Natural killer cell (primary cell): ENCODE measurements at places on chromosomes 2 and 18.

DNA sequence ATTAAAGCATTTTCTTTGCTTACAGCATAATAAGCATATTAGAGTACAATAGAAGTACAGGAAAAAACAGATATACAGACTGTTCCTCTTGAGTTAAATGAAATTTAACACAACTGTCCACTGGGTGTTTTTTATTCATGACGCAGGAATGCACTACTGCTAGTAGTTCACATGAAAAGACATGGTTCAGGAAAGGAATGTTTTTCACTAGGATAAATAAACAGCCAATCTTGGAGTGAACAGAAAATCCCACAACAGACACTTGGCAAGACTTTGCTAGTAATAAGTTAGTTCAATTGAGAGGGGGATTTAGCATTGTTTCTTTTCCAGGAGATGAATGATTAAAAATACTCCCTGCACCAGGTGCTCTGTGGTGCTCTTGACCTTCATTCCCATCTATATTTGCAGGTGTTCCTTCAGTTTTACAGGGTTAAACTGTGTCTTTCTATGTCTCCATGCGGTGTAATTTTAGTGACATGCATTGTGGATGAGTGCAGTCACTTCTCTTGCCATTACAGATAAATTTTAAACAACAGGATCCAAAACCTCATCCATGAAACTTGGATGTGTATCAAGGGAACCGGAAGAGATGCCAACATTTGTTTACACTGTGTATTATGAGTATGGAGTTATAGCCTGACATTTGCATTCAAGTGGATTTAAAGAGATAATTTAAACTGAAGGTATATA lies 796.6 kb downstream of the DSC3 start:
- no peak for DNase-seq

GRCh38 chr18:44844486-44844885 lies 163.8 kb downstream of the SETBP1 start:
- no peak for DNase-seq

DNA sequence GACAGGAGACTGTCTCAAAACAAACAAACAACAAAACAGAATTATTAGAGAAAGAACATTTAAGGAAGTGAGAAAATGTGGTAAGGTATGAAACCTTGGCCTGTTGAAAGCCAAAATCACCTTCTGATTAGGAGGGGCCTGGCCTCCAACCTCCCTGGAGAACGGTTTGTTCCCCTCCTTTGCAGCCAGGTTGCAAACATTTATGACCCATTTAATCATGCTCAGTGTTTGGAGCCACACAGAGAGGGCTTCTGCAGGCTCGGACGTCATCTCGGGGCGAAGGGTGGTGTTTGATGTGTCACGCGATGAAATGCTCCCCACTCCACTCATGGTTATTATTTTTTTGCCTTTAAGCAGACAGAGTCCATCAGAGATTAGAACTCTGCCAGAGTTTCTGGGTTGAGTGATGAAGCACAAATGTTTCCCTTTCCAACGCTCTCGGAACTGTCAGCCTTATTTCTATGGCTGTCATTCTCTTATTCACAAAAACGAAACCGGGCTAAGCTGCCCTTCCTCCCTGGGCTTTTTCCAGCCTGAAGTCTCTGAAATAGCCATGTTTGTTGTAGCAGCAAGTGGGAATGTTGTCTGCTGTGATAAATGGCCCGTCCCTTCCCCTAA lies 33.6 kb upstream of the ROCK2 start:
- DNase-seq, result no peak

- no peak for DNase-seq
These were observed 181.3 kb downstream of the PID1 start for GRCh38 chr2:229089776-229090175.

GRCh38 chr18:43665105-43665788 lies 388.0 kb upstream of the SYT4 start:
- DNase-seq, result no peak

DNA sequence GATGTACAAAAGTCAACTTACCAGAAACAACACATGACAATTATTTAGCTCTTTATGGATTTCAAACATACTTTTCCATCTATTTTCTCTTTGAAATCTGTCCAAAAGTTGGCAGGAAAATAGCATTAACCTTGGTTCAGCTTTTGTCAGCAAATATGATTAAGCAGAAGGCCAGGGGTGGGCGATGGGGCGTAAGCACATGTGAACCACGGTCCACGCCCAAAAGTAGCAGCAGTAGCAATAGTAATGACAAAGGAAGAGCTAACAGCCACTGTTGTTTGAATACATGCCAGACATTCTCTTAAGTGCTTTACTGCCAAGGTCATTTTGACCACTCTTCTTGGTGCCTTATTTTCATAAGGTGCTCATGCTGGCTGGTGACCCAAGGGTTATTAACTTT lies 73.5 kb downstream of the ANTXR1 start:
- no peak for DNase-seq

DNA sequence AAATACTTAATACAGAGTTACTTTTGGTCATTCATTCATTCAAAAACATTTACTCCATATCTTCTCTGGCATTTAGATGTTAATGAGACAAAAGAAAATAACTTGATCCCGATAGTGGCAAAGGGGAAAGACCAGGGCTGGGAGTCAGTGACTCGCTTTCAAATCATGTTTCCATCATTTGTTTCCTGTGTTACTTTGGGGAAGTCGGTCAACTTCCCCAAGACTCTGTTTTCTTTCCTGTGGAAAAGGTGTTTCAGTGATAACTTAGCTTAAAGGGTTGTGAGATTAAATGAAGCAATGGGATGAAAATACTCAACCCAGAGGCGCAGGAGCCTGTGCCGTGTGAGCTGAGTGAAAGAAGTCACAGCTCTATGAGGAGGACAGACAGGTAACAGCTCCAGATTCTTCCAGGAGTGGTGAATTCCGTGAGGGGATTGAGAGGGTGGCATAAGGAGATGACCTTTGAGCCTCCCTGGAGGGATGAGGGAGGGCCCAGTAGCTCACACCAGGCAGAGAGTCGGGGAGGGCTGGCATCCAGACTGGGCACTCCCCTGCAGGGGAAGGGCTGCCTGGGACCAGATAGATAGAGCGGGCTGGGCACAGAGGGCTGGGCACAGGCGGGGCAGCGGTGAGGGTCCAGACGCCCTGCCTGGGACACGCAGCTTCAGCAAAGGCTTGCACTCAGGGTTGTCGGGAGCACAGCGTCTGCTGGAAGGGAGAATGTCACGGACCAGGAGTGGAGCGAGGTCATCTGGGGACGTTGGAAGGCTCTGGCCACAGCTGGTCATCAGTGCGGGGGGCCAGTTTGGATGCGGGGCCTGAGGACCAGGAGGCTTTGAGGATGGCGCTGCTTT lies 70.1 kb downstream of the TSHZ1 start:
- no peak for DNase-seq

DNA sequence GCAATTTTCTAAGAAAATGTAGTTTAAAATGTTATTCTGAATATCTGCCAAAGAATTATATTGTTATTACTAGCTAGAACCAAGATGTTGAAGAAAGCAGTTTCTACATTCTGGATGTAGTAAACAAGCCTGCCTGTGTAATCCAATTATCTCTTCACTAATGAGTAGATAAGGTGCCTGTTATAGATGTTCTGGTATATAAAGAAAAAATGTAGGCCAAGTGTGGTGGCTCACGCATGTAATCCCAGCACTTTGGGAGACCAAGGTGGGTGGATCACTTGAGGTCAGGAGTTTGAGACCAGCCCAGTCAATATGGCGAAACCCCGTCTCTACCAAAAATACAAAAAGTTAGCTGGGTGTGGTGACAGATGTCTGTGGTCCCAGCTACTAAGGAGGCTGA lies 28.9 kb downstream of the CD302 start:
- no peak for DNase-seq
